Activated CD8-positive, alpha-beta T cell treated with anti-CD3 and anti-CD28 coated beads for 36 hours (primary cell): ENCODE measurements at places on chromosomes 13 and 19.

DNA sequence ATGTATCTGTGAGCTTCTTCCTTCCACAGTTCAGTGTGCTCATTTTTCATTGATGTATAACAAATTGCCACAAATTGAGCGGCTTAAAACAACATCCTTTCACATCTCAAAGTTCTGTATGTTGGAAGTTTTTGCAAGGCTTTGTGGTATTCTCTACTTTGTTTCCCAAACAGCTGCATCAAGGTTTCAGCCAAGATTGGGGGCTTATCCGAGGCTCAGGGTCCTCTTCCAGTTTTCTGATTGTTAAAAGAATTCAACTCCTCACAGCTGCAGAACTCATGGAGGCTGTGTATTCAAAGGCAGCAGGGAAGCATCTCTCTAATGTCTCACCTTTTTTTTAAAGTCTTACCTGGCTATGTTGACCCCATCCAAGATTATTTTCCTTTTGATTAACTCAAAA, 1369.8 kb downstream of the PCDH9 start:
- DNase-seq, result no peak
- H3K27me3 ChIP-seq, result no peaks in the 10 kb centered on the region
- no peaks in the 10 kb centered on the region for H3K36me3 ChIP-seq
- no peaks in the 10 kb centered on the region for H3K4me1 ChIP-seq
- H3K4me3 ChIP-seq, result no peak overlapping the region
- no peak overlapping the region for H3K27ac ChIP-seq

DNA sequence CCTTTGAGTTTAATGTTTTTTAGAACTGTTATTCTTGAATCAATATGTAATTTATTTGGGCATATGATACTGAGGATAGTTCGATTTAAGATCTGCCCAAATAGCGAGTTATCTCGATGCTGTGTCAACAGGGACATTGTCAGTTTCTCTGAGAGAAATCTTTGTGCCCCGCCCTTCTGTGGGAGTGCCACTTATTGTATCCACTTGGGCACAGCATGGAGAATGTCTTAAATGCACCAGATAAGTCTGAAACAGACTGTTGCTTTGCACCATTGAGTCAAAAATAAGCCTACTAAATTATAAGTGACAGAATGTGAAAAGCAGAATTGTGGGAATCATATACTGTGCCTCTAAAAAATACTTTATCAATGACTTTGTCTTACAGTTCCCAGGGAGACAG, 45.6 kb downstream of the RNASEH2B start:
- peaks cover 39% of the 10 kb centered on the region for H3K36me3 ChIP-seq
- no peaks in the 10 kb centered on the region for H3K27me3 ChIP-seq
- no peak for DNase-seq
- H3K4me1 ChIP-seq, result peaks cover 2% of the 10 kb centered on the region
- no peak overlapping the region for H3K27ac ChIP-seq

DNA sequence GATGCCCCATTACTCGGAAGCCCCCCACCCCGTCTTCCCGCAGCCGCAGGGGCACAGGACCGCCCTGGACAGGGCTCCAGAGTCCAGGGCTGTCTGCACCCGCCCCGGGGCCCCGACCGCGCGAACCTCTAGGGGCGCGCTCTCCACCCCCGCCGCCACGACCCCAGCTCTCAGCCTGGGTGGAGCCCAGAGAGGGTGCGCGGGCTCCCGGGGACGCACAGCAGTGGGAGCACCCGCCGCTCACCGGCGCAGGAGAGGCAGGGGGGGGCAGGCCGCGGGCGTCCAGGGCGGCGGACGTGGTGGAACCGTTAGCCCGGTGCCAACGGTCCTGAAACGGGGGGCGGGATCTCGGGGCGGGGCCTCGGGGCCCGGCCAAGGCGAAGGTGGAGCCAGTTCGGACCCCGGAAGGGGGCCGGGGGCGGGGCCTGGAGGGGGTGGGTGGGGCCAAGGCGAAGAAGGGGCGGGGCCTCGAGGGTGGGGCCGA, at the start of gene ATP8B3:
Gene ATP8B3, minus strand, starts transcription at position 335 of the 484 bp plus-strand sequence. CDS start 540 bp downstream, outside the sequence.
- peaks cover 3% of the 10 kb centered on the region for H3K36me3 ChIP-seq
- H3K27me3 ChIP-seq, result no peaks in the 10 kb centered on the region
- H3K27ac ChIP-seq, result peak within 1 kb of the TSS; percentile 82
- no peak for DNase-seq
- peak within 1 kb of the TSS; percentile 81 for H3K4me3 ChIP-seq

DNA sequence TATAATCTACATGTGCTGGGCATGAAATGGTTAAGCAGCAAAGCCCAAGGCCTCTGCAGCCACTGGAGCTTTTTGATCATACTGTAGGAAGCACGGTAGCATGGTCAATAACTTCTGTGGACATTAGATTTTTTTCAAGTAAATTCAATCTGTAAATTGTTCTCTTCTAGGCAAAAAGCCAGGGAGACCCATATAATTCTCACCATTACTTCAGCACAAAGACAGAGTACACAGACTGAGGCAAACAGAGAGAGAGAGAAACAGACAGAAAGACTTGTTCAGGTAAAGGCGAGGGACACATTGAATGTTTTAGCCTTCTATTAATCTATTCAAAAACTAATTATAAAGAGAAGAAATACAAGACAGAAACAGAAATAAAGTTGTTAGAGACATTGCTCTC, 349.4 kb downstream of the RFC3 start:
- no peaks in the 10 kb centered on the region for H3K4me1 ChIP-seq
- H3K27me3 ChIP-seq, result peaks cover 1% of the 10 kb centered on the region
- no peak overlapping the region for H3K4me3 ChIP-seq
- H3K27ac ChIP-seq, result no peak overlapping the region

DNA sequence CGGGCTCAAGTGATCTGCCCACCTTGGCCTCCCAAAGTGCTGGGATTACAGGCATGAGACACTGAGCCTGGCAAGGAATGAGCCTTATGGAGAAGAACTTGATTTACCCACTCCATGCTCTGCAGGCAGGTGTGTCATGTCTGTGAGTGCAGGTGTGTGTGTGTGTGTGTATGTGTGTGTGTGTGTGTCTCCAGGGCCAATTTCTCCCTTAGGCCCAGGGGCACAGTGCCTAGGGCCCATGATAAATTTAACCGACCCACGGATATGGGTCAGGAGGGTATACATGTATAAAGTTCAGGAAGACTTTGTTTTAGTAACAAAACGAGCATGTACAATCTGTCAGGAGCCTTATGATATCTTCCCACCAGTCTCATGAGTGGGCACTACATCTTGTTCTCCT, 4.6 kb upstream of the FOSB start:
- no peak for DNase-seq
- no peak overlapping the region for H3K27ac ChIP-seq
- no peaks in the 10 kb centered on the region for H3K27me3 ChIP-seq
- no peak overlapping the region for H3K4me3 ChIP-seq

GRCh38 chr19:1942078-1942933, 1.3 kb downstream of the CSNK1G2 start:
- peak overlapping the region; percentile 83 for H3K27ac ChIP-seq
- no peaks in the 10 kb centered on the region for H3K27me3 ChIP-seq
- DNase-seq, result peak; percentile 82
- peaks cover 34% of the 10 kb centered on the region for H3K4me1 ChIP-seq
- H3K4me3 ChIP-seq, result peak overlapping the region; percentile 94

DNA sequence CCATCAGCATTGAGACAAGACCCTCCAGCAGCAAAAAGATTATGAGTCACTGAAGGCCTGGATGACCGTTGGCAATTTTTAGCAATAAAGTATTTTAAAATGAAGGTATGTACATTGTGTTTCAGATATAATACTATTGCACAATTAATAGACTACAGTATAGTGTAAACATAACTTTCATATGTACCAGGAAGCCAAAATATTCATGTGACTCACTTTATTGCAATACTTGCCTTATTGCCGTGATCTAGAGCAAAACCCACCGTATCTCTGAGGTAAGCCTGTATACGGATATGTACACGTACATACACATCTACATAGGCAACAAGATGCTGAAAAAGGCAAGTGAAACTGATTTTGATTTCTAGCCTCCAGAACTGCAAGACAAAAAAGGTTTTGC, 103.3 kb downstream of the EDNRB start:
- no peak overlapping the region for H3K4me3 ChIP-seq
- peaks cover 4% of the 10 kb centered on the region for H3K27me3 ChIP-seq
- no peak overlapping the region for H3K27ac ChIP-seq
- peaks cover 2% of the 10 kb centered on the region for H3K4me1 ChIP-seq
- no peaks in the 10 kb centered on the region for H3K36me3 ChIP-seq

GRCh38 chr13:44786756-44787155, 202.5 kb downstream of the NUFIP1 start:
- DNase-seq, result no peak
- H3K27me3 ChIP-seq, result no peaks in the 10 kb centered on the region
- no peak overlapping the region for H3K4me3 ChIP-seq
- no peaks in the 10 kb centered on the region for H3K4me1 ChIP-seq
- H3K36me3 ChIP-seq, result no peaks in the 10 kb centered on the region

- DNase-seq, result no peak
- no peak overlapping the region for H3K4me3 ChIP-seq
- H3K27me3 ChIP-seq, result no peaks in the 10 kb centered on the region
- H3K27ac ChIP-seq, result peak overlapping the region; percentile 7
- H3K36me3 ChIP-seq, result peaks cover 31% of the 10 kb centered on the region
Measured at GRCh38 chr13:40586886-40587565, 79.4 kb downstream of the FOXO1 start.

DNA sequence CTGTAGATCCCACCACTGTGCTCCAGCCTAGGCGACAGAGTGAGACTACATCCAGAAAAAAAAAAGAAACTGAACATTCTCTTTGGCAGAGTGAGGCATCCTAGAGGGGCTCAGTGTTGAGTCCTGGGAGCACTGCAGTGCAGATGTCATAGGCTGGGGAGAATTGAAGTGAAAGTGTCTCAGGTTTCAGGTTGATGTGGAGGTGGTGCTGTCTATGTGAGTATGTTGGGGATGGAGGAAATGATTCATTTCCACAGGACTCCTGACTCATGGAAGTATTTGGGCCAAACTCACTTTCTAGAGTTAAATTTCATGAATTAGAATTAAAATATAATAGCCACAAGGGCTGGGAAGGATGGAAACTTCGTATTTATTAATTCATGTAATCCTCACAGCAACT, 134.4 kb upstream of the TSC22D1 start:
- H3K36me3 ChIP-seq, result no peaks in the 10 kb centered on the region
- H3K4me3 ChIP-seq, result no peak overlapping the region
- DNase-seq, result peak; percentile 58
- H3K27ac ChIP-seq, result no peak overlapping the region
- peaks cover 15% of the 10 kb centered on the region for H3K4me1 ChIP-seq

- peaks cover 21% of the 10 kb centered on the region for H3K36me3 ChIP-seq
- H3K4me1 ChIP-seq, result peaks cover 7% of the 10 kb centered on the region
- H3K27me3 ChIP-seq, result no peaks in the 10 kb centered on the region
- no peak for DNase-seq
Measured at GRCh38 chr13:41762796-41763195, 198.1 kb downstream of the VWA8 start.

- H3K4me1 ChIP-seq, result no peaks in the 10 kb centered on the region
- H3K36me3 ChIP-seq, result no peaks in the 10 kb centered on the region
- no peak overlapping the region for H3K27ac ChIP-seq
- H3K4me3 ChIP-seq, result no peak overlapping the region
Measured at GRCh38 chr13:87821512-87821911, 150.3 kb downstream of the SLITRK5 start.

DNA sequence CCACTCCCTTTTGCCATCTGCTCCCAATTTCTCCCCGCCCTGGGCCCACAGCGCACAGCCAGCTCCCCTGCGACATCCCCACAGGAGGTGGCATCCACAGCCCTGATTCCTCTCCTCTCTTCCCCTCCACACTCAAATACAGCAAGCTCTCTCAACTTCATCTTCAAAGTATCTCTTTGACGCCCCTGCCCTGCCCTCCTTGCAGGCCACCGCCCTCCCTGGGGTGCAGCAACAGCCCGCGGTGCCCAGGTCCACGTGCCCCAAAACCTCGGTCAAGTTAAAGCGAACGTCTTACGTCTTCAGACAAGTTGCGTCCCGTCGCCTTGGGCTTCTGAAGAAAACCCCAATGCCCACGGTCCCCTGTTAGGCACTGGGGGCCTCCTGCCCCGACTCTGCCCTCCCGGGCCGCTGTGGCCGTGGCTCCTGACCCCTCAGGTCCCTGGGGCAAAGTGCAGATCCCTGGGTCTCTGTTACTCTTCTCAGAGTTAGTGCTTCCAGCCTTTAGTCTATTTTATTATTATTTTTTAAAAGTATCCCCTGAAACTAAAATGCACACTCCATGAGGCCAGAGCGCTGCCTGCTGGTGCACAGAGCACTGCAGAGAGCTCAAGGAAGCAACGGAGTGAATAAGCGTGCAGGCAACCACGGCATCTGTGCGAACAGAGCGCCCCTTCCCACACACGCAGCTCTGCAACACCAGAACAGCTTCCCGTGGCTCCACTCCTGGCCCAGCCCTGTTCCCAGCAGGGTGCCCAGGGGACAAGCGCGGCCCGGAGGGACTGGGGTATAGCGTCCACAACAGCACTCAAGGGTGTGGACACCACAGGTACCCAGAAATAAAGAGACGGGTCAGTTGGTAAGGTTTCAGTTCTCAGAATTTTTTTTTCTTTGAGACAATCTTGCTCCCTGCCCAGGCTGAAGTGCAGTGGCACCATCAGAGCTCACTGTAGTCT, 26.4 kb downstream of the IL17D start:
- no peaks in the 10 kb centered on the region for H3K4me1 ChIP-seq
- H3K27ac ChIP-seq, result no peak overlapping the region
- no peak for DNase-seq
- no peak overlapping the region for H3K4me3 ChIP-seq

DNA sequence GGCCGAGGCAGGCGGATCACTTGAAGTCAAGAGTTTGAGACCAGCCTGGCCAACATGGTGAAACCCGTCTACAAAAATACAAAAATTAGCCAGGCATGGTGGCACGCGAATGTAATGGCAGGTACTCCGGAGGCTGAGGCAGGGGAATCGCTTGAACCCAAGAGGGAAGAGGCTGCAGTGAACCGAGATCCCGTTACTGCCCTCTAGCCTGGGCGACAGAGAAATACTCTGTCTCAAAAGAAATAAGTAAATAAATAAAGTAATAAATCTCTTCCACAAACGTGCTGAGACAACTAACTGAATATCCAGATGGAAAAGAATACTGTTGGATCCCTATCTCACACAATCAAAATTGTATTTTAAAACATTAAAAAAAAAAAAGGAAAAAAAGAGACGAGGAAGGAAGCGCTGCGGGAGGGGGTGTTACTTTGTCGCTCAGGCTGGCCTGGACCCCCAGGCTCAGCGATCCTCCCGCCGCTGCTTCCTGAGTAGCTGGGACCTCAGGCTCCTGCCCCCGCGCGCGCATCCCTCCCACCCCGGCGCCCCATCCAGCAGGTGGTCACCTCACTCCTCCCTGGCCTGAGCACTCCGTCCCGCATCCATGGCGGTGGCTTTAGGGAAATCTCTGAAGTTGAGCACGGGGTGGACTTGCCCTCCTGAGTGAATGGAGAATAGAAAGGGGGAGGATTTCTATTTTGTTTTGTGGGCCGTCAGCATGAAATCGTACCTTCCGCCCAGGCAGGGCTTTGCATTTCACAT, 628 bp upstream of the ZNF813 start:
- peaks cover 18% of the 10 kb centered on the region for H3K4me1 ChIP-seq
- peak overlapping the region; percentile 91 for H3K27ac ChIP-seq
- H3K36me3 ChIP-seq, result peaks cover 44% of the 10 kb centered on the region
- DNase-seq, result peak; percentile 18
- H3K27me3 ChIP-seq, result peaks cover 21% of the 10 kb centered on the region
- peak overlapping the region; percentile 88 for H3K4me3 ChIP-seq
